ENCODE measurements at places on chromosomes 7 and 10.

- no peak for DNase-seq
Measured at GRCh38 chr7:42494199-42494710, 257.2 kb upstream of the GLI3 start.

DNA sequence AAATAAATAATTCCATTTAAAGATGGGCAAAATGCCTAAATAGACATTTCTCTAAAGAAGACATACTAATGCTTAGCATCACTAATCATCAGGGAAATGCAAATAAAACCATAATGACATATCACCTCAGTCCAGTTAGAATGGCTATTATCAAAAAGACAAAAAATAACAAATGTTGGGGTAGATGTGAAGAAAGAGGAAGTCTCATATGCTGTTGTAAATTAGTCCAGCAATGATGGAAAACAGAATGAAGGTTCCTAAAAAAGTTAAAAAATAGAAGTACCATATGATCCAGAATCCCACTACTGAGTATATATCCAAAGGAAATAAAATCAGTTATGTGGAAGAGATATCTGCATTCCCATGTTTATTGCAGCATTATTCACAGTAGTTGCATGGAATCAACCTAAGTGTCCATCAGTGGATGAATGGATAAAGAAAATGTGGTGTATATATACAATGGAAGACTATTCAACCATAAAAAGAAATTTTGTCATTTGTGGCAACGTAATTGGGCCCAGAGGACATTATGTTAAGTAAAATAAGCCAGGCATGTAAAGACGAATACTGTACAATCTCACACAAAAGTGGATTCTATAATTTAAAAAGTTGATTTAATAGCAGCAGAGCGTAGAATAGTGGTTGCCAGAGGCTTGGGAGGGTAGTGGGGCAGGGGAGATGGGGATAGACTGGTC lies 52.0 kb downstream of the TCAF1 start:
- DNase-seq: no peak

GRCh38 chr7:82156168-82156567 lies 287.4 kb downstream of the CACNA2D1 start:
- DNase-seq: no peak

GRCh38 chr10:14563076-14563336 lies 211.7 kb downstream of the FAM107B start:
- DNase-seq: no peak

GRCh38 chr10:118256825-118257570 lies 85.1 kb downstream of the FAM204A start:
- no peak for DNase-seq

- DNase-seq: no peak
Measured at GRCh38 chr10:35124540-35124939, 2.1 kb upstream of the CREM start.

DNA sequence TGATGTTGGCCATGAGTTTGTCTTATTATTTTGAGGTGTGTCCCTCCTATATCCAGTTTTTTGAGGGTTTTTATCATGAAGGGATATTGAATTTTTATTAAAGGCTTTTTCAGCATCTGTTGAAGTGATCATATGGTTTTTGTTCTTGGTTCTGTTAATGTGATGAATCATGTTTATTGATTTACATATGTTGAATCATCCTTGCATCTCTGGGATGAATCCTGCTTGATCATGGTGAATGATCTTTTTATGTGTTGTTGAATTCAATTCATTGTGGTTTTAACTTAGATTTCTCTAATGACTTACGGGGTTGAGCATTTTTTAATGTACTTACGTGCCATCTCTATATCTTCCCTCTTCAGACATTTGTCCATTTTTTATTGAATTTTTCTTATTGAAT lies 22.9 kb downstream of the DLD start:
- no peak for DNase-seq

- no peak for DNase-seq
Measured at GRCh38 chr10:95304463-95304862, 13.7 kb upstream of the PDLIM1 start.

- DNase-seq: no peak
Measured at GRCh38 chr7:148967032-148967372, 61.3 kb downstream of the PDIA4 start.

DNA sequence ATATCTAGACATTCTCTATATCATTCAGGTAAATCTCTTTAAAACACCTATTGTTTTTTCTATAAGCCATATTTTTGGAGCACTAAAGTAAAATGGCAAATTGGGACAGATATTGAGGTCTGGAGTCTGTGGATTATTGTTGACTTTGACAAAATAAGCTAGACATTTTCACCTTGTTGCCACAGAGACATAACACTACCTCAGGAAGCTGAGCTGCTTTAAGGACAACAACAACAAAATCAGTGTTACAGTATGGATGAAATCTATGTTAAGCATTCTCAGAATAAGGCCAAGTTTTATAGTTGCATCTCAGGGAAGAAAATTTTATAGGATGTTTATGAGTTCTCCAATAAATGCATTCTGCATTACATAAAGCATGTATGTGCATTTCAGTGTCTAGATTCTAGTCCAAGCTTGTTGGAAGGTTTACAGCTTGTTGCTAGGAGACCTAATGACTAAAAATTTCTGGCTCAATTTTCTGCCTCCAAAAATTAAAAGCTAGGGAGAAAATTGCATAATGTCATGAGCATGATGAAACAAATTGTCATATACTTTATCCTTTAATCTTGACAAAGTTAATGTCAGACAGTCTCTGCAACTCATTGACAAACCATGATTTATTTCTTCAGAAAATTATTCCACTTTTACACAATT lies 18.3 kb downstream of the LIPM start:
- no peak for DNase-seq

DNA sequence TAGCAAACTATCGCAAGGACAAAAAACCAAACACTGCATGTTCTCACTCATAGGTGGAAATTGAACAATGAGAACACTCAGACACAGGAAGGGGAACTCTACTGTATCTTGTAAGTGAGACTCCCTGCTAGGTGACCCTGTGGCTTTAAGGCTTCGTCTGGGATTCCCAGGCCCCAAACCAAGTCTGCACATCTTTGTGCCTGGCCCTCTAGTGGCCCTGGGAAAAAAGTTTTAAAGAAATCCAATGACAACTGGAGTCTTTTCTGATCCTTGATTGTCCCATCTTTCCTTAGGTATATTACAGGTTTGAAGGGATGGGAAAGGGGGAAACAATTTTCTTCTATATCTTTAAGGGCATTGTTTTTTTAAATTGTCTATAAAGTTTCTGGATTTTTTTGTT lies 10.6 kb upstream of the LIPM start:
- DNase-seq: peak; percentile 55

GRCh38 chr10:70803775-70804420 lies 11.8 kb upstream of the SGPL1 start:
- DNase-seq: no peak

Measured in ACHN (cell line).